T follicular helper cell (primary cell): ENCODE measurements at places on chromosomes 6 and 20.

- DNase-seq: no peak
Observed at GRCh38 chr6:54802775-54803634, 43.6 kb upstream of the FAM83B start.

GRCh38 chr20:1802385-1803060 is 92.7 kb upstream of the SIRPA start:
- DNase-seq: no peak

DNA sequence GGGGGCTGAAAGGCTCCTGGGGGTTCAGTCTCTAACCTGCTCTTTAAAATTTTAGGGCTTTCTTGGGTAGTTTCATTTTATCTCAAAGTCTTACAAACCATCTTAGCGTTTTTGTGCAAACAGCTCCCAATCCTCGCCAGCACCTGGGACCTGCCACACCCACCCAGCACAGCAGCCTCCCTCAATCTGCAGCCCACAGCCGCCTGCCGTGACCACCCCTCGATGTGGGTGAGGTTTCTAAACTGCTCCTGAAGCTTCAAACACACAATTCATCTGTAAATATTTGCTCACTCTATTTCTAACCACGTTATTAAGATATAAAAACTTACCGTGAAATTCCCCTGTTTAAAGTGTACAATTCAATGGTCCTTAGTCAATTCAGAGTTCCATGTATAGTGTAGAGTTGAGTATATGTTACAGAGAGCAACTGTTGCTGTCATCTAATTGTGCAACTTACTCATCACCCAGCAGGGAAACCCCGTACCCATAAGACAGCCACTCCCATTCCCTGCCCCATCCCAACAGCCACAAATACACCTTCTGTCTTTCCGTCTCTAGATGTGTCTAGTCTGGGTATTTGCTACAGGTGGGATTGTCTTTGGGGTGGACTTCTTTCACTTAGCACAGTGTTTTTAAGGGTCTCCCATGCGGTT is 381.0 kb downstream of the TAF4 start:
- DNase-seq: no peak

DNA sequence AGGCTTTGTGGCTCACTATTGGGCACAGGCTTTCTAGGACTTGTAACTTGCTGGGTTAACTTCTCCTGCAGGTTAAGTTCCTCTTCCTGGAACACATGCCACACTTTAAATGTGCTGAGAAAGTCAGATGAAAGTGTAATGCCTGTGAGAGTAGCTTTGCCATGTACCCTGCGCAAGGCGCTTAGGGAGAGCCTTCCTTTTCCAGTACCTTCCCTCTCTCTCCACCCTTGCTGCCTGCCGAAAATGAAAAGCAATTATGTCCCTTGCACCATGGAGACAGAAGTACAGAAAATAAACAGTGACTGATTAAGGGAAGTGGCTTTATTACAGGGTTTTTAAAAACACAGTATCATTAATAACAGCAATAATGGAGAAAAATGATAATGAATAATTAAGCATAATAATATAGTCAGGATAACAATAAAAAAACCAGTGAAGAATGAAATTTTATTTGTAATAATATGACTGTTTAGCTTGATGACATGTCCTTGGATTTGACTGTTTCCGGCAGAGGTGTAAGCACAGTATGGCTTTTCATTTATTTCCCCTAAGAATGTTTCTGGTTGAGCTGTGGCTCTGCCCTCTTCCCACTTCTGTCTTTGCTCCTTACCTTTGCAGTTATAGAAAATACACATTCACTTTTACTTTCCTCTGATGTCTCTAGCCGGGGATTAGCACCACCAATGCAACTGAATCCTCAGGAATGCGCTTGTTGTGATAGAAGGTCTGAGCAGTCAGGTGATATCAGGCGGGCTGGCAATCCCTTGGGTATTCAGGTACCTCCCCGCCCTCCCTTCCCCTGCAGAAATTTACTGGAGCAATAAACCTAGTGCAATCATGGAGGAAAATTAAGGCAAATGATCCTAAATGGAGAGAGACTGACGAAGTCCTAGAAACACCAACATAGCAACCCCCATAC is 472.3 kb upstream of the CITED2 start:
- no peak for DNase-seq

- no peak for DNase-seq
Observed at GRCh38 chr20:6468423-6469116, 298.9 kb upstream of the BMP2 start.

DNA sequence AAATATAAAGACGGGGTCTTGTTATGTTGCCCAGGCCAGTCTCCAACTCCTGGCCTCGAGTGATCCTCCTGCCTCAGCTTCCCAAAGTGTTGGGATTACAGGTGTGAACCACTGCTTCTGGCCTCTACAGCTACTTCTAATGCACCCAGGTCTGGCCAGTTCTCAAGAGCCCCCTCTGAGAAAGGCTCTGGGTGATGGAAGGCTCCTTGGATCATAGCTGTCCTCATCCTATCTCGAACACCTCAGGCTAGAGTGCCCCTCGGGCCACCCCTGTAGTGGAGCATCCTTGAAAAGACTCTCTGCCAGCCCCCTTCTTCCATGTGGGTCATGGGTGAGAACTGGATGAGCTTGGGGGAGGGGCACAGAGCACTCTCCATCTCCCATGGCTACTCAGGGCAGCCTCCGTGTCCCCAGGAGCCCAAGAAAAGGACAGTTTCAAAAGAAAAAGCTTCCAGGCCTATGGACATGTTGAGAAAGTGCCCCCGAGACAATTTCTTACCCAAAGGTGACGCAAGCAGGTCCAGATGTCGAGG is 714 bp upstream of the MYLK2 start:
- DNase-seq: no peak

DNA sequence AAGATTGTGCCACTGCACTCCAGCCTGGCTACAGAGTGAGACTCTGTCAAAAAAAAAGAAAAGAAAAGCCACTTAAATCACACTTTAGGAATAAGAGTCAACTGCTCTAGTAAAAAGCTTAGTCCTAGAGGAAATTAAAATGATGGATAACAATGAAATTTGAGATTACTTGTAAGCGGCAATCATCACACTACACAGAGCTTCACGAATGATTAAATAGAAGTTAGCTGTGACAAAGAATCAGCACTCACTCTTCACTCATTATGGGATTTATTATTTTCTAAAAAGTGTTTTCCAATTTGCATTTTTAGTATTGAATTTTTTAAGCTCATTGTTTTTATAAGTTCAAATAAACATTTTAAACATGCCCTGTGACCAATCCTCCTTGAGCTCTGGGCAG is 718.0 kb downstream of the UTRN start:
- DNase-seq: no peak

DNA sequence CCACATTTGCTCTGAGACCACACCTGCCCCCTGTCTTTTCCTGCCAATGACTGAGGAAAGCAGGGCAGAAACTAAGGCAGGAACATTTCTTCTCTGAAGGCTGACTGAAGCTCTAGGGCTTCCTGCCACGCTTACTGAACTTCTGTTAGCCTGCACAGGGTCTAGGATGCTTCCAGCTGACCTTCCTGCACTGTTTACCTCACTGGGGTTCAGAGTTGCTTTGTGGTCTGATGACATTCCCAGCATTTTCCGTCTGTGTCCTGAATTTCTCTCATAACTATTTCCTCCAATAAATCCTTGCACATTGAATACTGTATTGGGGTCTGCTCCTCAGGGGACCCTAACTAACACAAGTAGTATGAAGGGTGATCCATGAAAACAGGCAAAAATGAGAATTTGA is 29.5 kb upstream of the HLA-A start:
- DNase-seq: no peak

DNA sequence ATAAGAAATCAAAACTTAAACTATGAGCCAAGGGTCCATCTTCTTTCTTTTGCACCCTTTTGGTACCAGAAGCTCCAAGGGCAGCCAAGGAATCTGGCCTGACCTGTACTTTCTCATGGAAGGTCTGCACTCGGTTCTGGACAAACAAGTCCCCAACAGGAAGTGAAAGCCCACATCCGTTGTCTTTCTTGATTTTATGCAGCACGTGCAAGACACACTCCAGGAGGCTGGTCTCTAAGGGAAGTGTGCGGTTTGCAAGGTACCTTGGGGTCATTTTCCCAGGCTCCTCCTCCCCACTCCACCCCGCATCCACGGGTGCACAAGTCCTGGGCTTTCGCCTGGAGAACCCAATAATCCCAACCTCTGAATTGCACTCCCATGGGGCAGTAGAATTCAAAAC is 101.9 kb downstream of the NFATC2 start:
- DNase-seq: no peak

GRCh38 chr6:76120302-76120701 is 47.8 kb upstream of the IMPG1 start:
- DNase-seq: no peak

- DNase-seq: no peak
Observed at GRCh38 chr6:90068703-90069523, 174.6 kb downstream of the GJA10 start.

DNA sequence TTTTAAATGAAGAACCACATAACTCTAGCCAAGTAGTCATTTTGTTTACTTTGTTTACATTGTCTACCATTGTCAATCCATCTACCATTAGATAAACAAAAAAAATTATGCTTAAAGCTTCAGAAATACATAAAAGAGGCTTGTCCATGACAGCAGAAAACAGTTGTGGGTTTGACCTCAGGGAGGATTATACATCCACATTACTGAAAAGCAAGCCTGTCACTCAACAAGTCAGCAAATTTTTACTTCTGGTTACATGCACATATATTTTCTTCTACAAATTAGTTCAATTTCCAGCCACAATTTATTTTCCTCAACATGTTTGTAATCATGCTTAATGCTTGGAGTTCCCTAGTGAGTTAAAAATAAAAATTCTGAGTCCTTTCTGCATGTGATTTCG is 713.3 kb downstream of the COL12A1 start:
- no peak for DNase-seq

GRCh38 chr20:32702706-32703425 is 29.1 kb upstream of the C20orf203 start:
- no peak for DNase-seq

DNA sequence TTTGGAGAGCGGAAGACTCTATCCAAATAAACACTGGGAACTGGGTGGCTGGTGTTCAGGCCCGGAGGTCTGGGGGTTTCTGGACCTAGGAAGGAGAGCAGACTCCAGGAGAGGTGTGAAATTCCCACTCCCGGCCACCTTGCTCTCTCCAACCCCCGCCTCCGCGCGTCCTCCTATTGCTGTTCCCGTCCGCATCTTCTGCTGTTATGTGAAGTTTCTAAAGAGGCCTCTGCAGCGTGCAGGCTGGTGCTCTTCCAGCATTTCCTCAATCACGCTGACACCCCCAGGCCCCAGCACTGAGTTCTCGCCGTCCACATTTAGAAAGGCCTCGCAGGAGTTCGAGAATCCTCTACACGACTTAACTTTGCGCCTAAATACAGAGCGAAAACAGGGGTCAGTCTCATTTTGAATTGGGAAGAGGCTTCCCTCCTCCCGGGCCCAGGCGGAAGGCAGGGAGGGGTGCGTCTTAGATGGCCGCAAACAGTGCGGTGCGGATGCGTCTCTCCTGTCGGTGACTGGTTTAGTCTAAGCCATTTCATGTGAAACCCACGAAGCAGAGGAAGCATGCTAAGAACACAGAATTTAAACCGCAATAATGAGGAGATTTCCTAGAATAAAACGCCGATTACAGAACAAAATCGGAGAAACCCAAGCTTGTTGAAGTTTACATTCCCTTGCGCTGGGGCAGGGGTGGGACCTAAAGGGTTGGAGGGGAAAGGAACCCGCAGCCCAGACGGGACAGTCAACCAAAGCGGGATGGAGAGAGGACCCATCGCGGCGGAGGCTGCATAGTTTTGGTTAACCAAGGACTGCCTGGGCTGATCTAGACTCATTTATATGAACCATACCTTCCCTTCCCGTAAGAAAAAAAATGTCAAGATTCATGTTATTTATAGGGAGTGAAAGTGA is 4.0 kb upstream of the FOXF2 start:
- no peak for DNase-seq

GRCh38 chr6:31972709-31973350 is 892 bp upstream of the DXO start:
- DNase-seq: no peak

DNA sequence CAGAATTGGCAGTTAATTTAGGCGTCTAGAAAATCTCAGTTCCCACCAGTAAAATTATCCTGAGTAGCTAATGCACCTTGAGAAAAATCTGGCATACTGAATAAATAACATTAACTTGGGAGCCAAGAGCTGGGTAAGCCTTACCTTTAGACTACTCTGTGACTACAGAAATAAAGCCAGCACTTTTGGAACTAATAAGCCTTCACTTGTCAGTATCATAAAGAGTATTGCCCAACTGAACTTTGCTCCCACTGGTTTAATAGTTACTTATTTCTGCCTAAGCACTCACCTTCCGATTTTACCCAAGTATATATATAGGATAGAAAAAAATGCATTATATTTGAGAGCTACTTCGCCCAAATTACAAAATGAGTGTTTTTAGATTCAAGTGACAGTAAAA is 10.7 kb downstream of the FAM8A1 start:
- no peak for DNase-seq

- DNase-seq: no peak
Observed at GRCh38 chr6:56938649-56939191, 16.2 kb upstream of the BEND6 start.

GRCh38 chr6:128569732-128570679 is 49.6 kb upstream of the PTPRK start:
- no peak for DNase-seq

- no peak for DNase-seq
Observed at GRCh38 chr6:119182875-119183274, 104.4 kb upstream of the FAM184A start.

GRCh38 chr6:75424618-75425548 is 68.7 kb downstream of the FILIP1 start:
- DNase-seq: no peak

DNA sequence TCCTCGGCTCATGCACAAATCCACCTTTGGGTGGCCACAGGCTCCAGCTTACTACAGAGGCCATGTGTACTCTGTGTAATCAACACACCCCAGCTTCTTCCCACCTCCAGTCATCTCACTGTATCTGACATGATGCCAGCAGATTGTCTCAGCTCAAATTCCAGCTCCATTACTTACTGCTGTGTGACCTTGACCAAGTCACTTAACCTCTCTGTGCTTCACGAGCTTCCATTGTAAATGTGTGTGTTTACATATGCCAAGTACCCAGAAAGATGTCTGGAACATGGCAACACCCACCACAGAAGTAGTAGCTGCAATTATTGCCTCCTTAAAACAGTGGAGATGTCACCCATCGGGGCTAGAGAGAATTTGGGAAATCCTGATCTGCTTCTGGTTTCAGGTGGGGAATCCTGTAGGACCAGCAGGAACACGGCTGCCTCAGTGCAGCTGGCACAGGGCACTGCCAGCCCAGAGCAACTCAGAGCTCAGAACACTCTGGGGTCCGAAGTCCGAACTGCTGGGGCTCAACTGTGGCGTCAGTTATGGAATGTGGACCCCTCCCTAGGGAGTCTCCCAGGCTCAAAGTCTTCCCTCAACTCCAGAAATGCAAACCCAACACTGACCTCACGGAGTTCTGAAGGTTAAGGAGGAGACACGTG is 21.2 kb upstream of the HLA-B start:
- no peak for DNase-seq

GRCh38 chr6:126657561-126658175 is 317.8 kb downstream of the CENPW start:
- no peak for DNase-seq

DNA sequence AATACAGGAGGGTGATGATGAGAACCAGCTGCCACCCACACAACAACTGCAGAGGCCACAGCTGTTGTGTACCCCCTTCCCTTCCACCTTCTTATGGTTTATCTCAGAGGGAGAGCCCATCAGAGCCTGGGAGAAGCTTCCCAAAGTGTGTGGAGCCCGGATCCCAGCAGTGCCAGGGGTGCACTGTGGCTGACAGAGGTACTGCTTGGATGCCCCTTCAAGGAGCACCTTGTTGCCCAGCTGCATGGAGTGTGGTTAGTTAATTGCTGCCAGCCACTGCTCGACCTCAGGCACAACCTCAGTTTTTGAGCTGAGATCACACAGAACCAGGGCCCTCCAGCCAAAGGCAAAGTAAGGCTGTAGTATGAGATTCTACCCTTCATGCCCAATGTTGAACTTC is 13.0 kb downstream of the PI3 start:
- DNase-seq: no peak
